ENCODE measurements at places on chromosomes 5 and 9. TPM values are rescaled to one million over a fixed set of nuclear protein-coding genes. Genes with fewer than 3 reads are reported as not detected.

DNA sequence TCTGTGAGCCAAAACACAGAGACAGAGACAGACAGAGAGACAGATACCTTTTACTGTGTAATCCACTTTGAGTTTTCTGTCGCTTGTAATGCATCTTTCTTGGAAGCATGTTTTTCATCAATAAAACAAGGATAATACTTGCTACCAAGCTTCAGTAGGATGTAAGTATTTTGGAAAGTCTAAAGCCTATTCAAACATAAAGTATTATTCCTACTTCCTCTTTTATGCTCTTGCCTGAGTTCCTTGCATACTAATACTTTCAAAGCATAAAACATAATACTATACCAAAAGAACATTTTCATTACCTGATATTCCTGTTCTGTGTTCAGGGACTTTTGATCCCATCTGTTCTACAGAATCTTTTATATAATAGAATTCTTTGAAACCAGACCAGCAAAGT is 64.5 kb upstream of the SLC30A5 start:
- DNase-seq, result no peak

DNA sequence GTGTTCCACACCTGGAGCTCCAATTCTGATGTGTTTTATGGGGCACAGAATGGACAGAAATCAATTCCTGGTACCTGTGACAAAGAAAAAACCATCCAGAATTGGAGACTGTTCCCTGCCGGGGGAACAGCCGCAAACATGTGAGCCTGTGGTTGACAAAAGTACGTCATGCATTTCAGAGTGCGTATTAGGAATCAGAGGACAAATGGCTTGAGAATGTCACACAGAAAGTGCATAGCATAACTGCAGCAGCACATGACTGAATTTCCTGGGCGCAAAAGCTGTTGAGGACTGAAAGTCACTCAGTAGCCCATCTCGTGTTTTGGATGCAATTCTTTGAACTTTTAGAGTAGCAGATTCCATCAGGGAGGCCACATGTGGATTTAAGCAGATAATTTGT is 85.1 kb downstream of the TRIO start:
- no peak for DNase-seq

- DNase-seq, result no peak
Observed at GRCh38 chr5:151795426-151795825, 23.7 kb downstream of the G3BP1 start.

GRCh38 chr5:115435065-115435777 is 109.4 kb downstream of the FEM1C start:
- no peak for DNase-seq

- no peak for DNase-seq
Observed at GRCh38 chr9:1120500-1121165, 70.5 kb downstream of the DMRT2 start.

DNA sequence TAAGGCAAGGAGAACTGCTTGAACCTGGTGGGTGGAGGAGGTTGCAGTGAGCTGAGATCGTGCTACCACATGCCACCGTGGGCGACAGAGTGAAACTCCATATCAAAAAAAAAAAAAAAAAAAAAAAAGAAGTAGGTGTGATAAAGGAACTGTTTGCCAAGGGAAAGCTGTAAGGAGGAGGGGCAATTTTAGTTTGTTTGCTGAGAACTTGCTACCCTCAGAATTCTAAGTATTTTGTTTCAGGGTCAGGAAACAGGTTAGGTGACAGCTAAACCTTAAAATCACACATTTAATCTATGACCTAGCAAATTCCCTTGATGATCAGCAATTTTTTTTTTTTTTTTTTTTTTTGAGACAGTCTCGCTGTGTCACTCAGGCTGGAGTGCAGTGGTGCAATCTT is 7.2 kb upstream of the ARRDC3 start:
- no peak for DNase-seq

GRCh38 chr5:57779383-57780223 is 297.0 kb upstream of the ACTBL2 start:
- DNase-seq, result peak; percentile 45

- no peak for DNase-seq
Observed at GRCh38 chr5:125338440-125339174, 592.2 kb upstream of the ZNF608 start.

- DNase-seq, result no peak
Observed at GRCh38 chr5:94480486-94480885, 137.9 kb downstream of the KIAA0825 start.

GRCh38 chr5:178223828-178224335 is 8.7 kb downstream of the PHYKPL start:
- no peak for DNase-seq

DNA sequence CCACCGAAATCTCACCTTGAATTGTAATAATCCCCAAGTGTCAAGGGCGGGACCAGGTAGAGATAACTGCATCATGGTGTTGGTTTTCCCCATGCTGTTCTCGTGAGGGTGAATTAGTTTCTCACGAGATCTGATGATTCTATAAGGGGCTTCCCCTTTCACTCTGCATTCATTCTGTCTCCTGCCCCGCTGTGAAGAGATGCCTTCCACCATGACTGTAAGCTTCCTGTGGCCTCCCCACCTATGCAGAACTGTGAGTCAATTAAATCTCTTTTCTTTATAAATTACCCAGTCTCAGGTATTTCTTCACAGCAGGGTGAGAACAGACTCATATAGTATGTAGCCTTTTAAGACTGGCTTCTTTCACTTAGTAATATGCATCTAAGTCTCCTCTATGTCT is 128.1 kb upstream of the NR5A1 start:
- no peak for DNase-seq

- no peak for DNase-seq
Observed at GRCh38 chr9:125434986-125435775, 173.6 kb downstream of the GAPVD1 start.

- DNase-seq, result no peak
Observed at GRCh38 chr5:10352430-10353240, 860 bp upstream of the MARCHF6 start.

DNA sequence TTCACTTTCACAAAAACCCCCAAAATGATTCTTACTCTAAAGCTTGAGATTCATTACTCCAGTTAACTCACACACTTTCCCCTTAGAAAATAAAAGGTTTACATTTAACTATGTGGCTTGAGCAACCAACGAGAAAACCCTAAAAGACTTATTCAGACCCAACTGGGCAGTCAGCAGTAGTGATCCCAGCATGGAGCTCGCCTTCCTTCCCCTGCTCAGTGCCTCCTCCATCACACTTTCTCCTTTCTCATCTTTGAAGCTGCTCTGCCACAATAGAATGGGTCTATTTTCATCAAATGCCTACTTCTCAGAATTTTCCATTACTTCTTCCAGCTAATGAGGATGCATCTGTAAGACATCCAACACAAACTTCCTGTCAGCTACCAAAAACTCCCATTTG is 29.1 kb downstream of the RORB start:
- no peak for DNase-seq

DNA sequence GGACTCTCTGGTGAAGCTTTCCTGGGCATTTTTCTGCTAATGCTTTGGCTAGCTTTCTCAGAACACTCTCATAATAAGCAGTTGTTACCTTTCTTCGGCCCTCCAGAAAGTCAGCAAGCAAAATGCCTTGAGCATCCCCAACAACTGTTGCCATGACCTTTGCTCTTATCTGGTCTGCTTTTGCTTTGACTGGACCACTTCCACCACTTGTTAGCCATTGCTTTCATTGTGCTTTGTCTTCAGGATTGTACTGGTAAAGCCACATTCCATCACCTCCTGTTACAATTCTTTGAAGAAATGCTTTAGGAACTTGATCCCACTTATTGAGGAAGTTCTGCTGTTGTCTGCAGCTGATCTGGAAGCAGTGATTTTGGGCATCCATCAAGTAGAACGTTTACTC is 35.7 kb downstream of the RAD50 start:
- no peak for DNase-seq

DNA sequence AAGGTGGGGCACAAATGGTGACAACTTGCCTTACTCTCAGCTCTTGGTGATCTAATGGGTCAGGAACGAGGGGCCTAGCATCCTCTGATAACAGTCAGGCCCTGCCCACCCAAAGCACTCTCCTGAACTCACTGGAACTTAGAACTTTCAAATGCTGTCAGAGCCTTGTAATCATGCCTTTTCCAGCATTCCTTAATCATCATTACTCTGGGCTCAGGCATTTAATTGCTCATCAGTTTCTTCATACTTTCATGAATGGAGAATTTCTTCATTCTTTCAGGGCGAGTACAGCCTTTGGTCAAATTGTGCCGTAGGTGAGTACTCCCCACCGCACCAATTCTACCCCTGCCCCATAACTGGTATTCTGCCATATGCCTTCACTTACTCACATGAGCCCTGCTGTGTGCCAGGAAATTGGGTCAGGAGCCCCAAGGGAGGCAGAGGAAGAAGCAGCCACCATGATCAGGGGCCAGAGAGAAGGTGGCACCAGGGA is 30.2 kb upstream of the DUSP1 start:
- peak; percentile 41 for DNase-seq

DNA sequence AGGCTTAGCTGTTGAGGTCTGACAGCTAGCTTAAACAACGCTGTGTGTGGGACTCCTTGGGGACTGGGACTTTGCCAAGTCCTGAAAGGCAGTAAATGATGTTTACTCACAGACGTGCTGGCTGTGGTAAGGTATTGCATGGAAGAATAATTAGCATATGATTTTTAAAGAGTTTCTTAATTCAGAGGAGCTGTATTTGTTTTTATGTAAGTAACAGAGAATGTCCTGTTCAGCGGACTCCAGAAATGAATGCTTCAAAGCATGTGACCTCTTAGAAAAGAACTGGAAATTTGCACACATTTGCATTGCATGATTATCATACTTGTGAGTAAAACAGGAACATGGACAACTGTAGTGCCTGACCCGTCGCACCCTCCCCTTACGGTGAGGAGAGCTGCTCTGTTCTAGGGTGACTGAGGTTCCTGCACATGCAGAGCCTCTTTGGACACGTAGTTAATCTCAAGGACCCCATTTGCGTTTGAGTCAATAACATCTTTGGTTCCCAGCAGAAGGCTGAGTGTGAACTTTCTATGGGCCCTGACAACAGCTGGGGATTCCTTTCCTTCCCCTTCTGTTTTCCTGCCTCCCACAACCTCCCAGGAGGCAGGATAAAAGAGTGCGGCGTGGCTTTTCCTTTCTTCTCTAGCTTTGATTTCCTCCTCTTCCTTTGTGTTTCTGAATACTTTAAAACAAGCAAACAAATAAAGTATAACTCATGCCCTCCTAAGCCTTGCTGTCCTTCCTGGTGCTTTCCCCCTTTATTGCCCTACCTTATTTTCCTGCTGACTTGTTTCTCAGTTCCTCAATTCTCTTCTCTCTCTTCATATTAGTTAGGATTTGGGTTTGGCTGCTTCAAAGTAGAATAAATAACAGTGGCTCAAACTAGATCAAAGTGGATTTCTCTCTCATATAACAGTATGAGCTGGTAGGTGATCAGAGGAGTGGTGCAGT is 157.2 kb upstream of the CD180 start:
- peak; percentile 18 for DNase-seq

DNA sequence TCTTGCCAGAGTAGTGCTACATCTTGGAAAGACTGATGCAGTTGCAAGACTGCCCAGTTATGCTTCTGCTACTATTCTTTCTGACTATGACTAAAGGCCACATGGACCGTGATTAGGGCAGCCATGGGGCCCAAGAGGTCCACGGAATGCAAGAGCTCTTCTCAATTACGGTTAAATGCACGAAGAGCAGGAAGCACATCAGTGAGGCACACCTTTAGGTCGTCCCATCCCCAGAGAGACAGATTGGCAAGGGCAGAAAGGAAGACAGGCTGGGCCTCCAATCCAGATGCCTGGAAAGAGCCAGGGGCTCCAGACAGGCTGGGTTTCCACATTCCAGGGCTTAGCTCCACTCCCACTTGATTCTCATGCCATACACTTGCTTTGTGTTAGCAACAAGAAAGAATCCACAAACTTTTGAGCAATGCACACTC is 132.3 kb upstream of the SLIT3 start:
- DNase-seq, result no peak

GRCh38 chr5:132761321-132762240 is 14.4 kb downstream of the CCNI2 start:
- no peak for DNase-seq

DNA sequence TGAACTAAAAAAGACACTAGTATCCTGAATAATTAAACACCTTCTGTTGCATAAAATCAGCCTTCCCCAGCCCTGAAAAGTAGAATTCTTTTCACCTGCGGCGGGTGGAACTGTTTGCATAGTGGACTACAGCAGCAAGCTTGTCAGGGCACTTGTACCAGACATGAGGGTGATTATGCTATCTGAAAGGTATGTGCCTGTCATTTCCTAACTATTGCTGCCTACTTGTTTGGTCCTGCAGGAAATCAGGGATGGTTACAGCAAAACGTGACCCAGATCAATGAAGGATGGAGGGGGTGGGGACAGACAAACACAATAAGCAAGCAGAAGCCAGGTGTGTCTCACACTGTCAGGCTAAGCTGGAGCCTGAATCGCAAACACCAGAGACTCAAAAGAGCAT is 385.6 kb downstream of the MLLT3 start:
- no peak for DNase-seq

DNA sequence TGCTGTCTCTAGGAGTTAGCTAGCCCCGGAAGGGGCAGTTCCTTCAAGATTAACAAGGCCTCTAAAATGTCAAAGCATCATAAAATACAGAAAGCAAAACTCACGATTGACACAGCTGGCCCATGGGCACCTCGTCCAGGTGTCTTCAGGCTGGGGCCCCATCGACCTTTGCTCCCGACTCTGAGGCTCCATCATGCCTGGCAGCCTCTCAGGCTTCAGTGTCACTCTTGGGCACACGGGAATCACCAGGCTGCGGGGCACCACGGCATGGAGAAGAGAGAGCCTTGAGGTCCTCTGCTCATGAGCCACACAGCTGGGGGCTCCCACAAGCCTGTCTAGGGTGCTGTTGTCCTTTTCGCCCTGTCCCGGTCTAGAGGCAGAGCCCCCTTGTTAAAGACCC is 161.2 kb downstream of the GAPVD1 start:
- DNase-seq, result peak; percentile 16

GRCh38 chr9:100308965-100309564 is 43.7 kb downstream of the TEX10 start:
- DNase-seq, result no peak

GRCh38 chr5:135085133-135085935 is 51.3 kb upstream of the PITX1 start:
- DNase-seq, result no peak

AGXT2 gene
- polyA plus RNA-seq, result 1.1 TPM

PDCD1LG2 gene
- not detected for polyA plus RNA-seq

NEUROG1 gene
- polyA plus RNA-seq, result not detected

OGN gene
- not detected for polyA plus RNA-seq

SEMA4D gene
- polyA plus RNA-seq, result 0.67 TPM

GADD45G gene
- 25.4 TPM for polyA plus RNA-seq

KLF9 gene
- 33.7 TPM for polyA plus RNA-seq

SLC6A19 gene
- 56.3 TPM for polyA plus RNA-seq

Data from small intestine (tissue), 16 donors.